ENCODE measurements at places on chromosomes 2 and 18.
A peak's percentile ranks its signal among the peaks of the same experiment; 100 is the strongest.

DNA sequence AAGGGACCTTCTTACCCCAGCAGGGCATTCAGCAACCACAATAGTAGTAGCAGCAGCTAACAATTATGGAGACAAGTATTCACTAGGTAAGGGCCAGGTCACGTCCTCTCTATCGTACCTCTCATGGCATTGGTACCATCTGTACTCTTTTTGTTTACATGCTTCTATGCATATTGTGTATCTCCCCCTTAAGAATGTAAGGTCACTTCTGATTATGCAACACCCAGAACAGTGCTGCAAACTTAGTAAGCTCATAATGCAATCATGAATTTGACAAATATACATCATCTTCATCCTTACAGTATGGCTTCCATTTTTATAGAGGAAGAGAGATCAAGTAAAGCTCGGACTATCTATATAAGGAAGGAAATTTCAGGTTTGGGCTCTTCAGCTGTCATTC is 46.1 kb downstream of the SPRED2 start:
- no peak for DNase-seq

DNA sequence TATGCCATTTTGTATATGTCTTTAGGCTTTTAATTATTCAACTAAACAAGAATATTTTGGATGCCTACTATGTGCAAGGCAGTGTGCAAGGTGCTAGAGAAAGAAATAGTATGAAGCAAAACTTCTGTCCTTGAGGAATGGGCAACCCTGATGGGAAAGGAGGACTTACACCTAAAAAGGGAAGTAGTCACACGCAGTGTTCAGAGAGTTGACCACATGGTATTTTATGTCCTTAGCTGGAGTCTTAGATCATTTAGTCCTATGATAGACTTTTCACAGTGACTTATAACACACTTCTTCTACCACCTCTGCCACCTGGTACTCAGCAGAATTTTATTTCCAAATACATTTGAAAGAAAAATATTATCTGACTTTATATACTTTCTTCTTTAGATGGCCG is 291.6 kb downstream of the PLCL1 start:
- DNase-seq, result no peak

DNA sequence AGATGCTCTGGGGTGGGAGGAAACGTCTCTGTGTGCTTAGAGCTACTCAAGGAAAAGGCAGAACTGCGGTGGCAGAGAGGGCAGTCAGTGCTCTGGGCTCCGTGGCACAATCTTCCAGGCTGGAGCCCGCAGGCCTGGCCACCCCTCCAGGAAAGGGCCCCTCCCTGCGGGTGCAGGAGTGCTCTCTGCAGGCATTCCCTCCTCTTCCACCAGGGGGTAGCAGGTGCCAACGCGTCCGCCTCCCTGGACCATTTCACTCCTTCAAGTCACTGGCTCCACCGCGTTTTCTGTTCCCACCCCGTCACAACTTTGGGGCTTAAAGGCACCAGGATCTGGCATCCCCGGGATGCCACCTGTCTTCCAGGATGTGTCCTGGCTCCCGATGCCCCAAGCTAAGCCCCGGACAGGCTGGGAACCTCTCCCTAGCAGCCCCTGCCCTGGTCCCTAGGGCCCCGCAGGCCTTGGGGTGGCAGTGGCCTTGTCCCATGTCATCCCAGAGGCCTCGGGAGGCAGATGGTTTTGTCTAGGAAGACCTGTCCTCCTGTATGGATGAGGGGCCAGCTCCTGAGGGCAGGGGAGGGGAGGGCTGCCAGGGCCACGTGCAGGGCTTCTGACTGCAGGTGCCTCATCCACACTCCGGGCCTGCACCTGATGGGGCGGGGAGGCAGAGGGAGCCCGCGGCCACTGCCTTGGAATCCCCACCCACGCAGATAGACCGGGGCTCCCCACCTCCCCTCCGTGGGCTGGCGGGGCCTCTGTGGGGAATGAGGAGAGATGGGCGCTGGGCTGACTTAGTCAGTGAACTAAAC is 26.4 kb downstream of the KCNIP3 start:
- no peak for DNase-seq

GRCh38 chr2:241695651-241696050 is 6.2 kb upstream of the ING5 start:
- DNase-seq, result no peak

DNA sequence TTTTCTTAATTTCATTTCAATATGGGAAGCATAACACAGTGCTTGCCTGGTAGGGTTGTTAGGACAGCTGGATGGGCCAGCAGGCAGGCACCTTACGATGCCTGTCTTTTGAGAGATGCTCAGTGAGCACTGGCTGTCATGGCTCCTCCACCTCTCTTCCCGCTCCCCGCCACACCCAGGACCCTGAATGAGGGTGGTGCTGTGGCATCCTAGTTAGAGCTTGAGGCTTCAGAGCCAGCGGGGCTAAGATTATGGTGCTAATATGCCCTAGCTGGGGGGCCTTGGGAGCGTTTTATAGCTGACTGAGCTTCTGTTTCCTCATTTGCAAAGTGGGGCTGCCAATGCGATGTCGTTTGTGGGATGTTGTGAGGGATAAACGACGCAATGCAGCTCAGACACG is 37.7 kb downstream of the ASB1 start:
- DNase-seq, result no peak

DNA sequence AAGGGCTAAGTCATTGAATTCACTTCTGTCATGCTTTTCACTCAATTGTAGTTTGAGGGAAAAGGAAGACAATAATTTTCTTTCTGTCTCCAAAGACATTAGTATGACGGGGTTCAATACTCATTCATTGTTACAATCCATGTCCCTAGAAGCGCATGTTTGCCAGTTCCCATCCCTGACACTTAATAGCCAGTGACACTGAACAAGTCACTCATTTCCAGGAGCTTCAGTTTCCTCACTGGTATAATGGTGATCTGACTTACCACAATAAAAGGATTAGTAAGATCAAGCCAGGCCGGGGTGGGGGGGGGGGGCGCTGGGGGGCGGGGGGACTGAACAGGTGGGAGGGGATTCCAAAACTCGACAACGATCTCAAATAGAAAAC is 144.8 kb upstream of the MAP3K20 start:
- DNase-seq, result no peak

DNA sequence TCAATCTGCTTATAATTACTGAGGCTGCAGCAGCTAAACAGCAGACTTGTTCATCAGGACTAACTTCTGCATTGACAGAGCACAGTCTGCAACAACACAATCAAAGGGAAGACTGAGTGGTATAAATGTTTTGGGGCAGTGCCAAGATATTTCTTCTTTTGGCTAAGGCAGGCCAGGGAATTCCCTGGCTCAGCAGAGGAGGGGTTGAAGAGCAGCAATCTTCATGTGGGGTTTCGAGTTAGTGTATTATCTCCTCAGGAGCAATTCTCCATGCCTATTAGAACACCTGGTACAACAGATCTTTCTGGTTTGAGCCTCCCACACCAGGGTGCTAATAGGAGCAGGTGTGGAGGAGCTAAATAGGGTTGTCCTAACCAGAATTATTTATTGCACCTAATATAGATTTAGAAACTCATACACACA is 103.0 kb upstream of the STK17B start:
- no peak for DNase-seq

DNA sequence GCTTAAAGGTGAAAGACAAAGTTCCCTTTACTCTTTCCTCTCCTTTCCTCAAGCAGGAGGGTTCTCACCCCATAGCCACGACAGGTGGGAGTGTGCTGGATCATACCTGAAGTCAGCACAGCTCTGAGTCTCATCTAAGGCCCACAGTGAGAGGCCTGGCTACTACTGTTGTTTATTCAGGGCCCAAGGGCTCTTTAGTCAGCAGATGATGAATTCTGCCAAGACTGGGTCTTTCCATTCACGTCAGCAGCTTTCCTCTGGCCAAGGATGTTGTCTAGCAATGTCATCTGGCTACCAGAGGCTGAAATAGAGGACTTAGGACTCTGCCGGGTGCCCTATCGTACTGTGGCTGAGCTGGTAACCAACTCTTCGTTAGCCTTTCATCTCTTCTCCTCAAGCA is 308.4 kb upstream of the THUMPD2 start:
- no peak for DNase-seq

DNA sequence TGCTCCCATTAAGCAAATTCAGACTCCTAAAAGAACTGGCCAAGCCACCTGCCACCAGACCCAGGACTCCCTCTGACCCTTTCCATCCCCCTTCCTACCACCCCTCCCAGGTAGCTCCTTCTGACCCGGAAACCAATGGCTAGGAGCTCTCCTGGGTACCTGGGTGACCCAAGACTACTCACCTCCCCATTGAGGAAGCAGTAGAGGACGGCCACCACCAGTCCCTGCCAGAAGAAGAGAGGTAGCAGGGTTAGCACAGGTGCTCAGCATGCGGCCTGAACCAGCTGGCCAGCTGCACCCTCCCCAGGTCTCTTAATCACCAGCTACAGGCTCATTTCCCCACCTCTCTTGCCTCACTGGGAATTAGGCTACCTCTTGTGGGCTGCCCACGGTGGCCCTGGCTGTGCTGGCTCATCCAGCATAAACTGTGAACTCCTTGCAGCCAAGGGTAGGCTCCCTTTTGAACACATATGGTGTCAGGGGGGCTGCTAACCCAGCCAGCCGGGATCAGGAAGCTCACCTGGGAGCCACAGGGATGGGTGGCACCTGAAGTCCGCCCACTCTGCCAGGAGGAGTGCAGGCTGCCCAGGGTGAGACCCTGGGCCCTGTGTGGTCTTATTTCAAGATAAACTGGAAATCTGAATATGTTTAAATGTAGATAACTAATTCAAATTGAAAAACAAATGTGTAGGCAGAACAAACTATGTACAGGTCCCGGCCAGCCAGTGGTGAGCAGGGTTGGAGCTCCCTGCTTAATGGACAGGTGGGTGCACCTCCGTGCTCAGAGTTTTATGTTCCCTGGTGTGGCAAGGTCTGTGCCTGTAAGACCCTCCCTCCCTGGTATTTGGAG is 9.9 kb downstream of the TMEM37 start:
- DNase-seq, result no peak

DNA sequence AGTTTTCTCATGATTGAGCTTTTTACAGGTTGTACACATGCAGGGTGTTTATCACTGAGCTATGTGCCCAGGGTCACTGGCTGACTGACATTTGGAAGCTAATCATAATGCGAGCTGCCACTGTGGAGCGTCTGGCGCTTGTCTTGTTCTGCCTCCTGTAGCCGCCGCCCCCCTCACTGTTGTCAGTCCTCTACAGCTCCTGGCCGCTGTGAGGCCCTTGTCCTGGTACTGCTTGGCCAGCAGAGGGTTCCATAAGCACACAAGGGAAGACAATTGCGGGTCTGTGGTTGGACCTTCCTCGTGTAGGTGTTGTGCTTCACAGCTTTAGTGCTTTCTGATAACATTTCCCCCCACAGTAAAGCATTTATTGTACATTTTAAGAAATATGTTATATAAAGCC is 105.6 kb upstream of the LDLRAD4 start:
- no peak for DNase-seq

GRCh38 chr2:96888072-96889011 is 18.5 kb upstream of the SEMA4C start:
- no peak for DNase-seq

GRCh38 chr2:11473659-11474433 is 7.9 kb upstream of the E2F6 start:
- DNase-seq, result no peak

- no peak for DNase-seq
Measured at GRCh38 chr2:10126632-10127026, 4.1 kb downstream of the RRM2 start.

GRCh38 chr2:33197198-33197938 is 250.6 kb downstream of the LTBP1 start:
- no peak for DNase-seq

DNA sequence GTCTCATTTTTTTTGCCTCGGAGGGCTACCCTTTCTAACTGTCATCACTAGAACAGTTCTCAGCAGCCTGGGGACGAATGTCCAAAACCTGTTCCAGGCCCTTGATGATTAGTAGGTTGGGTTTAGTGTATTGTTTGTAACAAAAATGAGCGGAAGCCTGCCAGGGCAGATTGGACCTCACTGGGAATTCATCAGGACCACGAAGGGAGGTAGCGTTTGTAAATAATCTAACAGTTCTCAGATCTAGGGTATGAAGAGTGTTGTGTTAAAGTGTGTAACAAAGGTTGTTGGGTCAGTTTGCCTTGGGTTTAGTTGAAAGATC is 799 bp downstream of the CEP68 start:
- DNase-seq, result no peak

- no peak for DNase-seq
Measured at GRCh38 chr18:37538526-37539205, 26.9 kb downstream of the CELF4 start.

DNA sequence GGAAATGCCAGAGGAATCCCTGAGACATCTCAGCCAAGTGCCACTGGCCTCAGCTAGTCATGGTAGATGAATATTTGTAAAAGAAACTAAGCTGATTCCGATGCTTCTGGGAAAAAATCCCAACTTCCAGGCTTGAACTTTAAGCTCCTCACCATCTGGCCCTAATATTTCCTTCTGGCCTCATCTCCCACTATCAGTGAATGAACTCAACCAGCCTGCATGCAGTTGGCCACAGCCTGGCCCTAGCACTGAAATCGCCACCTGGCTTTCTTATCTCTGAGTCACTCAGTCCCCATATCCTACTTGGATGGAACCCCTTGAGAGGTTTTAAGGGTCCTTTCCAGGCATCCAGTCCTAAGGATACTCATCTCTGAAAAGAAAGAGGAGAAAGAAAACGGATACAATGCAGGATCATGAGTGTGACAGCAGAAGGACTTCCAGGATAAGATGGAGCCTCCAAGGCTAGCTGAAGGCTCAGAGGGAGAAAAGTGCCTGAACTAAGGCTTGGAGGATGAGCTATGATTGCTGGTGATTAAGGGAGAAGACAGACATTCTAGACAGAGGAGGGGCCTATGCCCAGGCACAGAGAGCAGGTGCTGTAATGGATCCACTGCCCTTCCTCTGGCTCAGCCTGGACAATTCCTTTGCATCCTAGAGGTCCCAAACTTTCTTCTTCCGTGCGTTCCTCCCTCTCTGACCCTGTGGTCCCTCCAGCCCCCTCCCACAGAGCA is 141.5 kb upstream of the MYCN start:
- no peak for DNase-seq

GRCh38 chr2:9139491-9140443 is 66.8 kb upstream of the ASAP2 start:
- DNase-seq, result peak; percentile 25

- DNase-seq, result no peak
Measured at GRCh38 chr2:74094291-74094690, 53.4 kb downstream of the BOLA3 start.

DNA sequence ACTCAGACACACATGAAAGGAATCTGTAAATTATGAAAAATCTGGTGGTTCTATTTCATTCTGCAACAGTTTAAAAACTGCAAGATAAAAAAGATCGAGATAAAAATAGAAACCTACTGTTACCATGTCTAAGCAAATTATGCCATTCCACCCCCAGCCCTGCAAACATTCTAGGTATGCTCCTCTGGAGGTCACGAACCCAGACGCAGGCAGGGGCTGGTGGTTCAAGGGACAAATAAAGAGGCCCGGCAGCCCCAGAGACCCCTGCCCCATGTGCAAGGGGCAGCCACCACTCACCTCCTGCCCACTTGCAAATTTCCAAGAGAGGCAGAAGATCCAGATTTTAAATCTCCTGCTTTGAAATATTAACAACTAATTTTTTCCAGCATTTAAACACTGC is 210.5 kb downstream of the ANAPC1 start:
- no peak for DNase-seq

Data from activated naive CD8-positive, alpha-beta T cell treated with anti-CD3 and anti-CD28 coated beads, Interleukin-2, amount 50 U/mL, for 16 hours (primary cell).